ENCODE measurements at places on chromosomes 1 and 21.

- no peak for DNase-seq
These were observed 25.8 kb downstream of the OSBPL9 start for GRCh38 chr1:51642739-51643142.

DNA sequence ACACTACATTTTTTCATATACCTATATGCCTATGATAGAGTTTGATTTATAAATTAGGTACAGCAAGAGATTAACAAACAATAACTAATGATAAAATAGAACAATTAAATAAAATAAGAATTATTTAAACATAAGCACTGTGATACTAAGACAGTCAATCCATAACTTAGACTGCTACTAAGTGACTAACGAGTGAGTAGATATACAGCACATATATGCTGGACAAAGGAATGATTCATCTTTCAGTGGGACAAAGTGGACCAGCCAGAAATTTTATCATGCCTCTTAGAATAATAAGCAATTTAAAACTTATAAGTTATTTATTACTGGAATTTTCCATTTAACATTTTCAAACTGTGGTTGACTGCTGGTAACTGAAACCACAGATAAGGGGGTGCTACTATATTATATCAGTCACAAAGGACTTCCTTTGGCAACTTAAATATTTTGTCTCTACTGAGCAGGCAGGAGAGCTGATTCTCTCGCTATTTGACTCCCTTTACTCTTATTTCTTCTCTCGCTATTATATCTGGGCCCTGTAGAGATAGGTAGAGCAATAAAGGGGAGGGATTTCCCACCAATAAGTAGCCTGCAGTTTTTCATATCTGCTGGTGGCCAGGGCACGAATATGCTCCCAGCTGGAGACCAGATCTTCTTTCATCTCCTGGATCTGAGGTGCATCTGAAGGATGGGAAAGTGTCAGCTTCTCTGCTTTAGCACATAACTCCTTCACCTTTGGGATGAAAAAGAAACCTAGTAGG is 10.8 kb downstream of the SPTA1 start:
- DNase-seq, result no peak

- peak; percentile 87 for DNase-seq
These were observed 9.2 kb downstream of the ABCG1 start for GRCh38 chr21:42227909-42228708.

- DNase-seq, result no peak
These were observed 16.8 kb downstream of the CCDC185 start for GRCh38 chr1:223410036-223410435.

- DNase-seq, result no peak
These were observed 174.5 kb downstream of the PLPPR4 start for GRCh38 chr1:99438656-99439230.

DNA sequence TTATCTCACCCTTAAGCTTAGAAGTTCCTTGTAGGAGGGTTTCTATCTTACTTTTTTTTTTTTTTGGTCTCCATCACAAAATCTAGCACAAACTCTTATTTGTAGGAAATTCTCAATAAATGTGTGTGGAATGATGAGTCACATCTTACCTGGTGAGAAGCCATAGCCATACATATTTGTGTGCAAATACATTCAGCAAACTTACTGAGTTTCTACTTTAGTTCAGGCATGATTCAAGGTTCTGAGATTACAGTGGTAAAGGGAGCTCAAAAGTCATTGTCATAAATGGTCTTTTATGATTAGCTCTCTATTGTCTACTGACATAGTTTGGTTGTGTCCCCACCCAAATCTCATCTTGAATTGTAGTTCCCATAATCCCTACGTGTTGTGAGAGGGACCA is 193.1 kb upstream of the UBE2U start:
- no peak for DNase-seq

- DNase-seq, result no peak
These were observed 16.9 kb downstream of the SLC19A1 start for GRCh38 chr21:45525153-45525909.

- no peak for DNase-seq
These were observed 156.2 kb downstream of the RHOU start for GRCh38 chr1:228891272-228892034.

DNA sequence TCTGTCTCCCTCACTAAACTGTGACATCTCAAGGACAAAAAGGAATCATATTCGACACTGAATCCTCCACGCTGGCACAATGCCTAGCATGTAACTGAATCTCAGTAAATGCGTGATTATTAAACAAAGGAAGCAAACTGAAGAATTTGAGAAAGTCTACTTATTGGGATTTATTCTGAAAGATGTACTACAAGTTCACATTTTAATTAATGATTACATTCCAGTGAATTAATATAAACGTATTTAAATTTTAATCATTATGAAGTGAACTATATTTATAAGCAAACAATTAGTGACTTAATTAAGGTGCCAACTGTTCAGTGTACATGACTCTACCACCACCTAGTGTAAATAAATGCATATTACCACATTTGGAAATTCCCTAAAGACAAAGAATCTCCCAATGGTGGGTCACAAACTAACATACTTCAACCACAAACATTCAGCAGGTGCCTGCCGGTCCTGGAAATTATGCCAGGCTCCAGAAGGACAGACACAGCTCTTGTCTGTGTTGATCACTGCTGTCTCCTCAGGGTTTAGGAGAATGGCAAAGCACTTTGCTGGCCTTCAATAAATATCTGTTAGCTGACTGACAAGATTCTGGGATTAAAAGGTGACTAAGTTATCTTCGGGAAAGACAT is 56.3 kb downstream of the SMYD3 start:
- no peak for DNase-seq

- DNase-seq, result no peak
These were observed 1.2 kb downstream of the LAMC1 start for GRCh38 chr1:183024317-183025009.

Data from GM12864 (cell line).